ENCODE measurements at places on chromosomes 7 and 10.

- peak; percentile 74 for DNase-seq
Observed at GRCh38 chr10:43846187-43846680, 197.6 kb upstream of the ZNF32 start.

- no peak for DNase-seq
Observed at GRCh38 chr10:129788215-129788614, 175.9 kb downstream of the EBF3 start.

GRCh38 chr7:101901661-101902491 lies 84.5 kb downstream of the CUX1 start:
- DNase-seq = no peak

DNA sequence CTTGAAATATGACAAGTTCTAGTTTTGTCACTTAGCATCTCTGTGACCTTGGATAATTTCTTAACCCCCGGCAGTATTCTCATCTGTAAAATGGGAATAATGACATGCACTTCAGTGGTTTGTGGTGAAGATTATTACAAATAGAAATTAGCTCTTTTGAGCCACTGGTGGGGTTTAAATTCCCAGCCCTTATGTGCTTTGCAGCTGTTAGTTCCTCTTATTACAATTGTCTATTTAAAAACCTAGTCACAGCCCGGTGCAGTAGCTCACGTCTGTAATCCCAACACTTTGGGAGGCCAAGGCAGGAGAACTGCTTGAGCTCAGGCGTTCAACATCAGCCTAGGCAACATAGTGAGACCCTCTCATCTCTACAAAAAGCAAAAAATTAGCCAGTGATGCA lies 30.1 kb downstream of the CAV1 start:
- no peak for DNase-seq

DNA sequence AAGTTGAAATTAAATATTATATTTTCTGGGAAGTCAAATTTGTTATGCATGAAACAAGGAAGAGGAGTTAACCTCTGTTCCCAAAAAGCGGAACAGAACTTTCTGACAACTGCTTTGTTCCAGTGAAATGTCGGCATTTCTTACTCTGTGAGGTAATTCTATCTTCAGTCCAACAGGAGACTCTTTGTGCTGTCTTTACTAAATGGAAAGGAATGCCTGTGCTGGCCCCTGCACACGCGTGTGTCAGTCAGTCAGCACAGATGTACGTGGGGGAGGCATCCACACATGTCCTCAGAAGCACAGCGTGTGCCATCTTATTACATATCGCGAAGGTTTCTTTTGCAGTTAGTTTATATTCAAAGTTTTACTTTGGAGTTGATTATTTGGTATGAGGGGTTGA lies 37.5 kb downstream of the NET1 start:
- no peak for DNase-seq

GRCh38 chr7:43450894-43451293 lies 132.0 kb upstream of the STK17A start:
- no peak for DNase-seq

- no peak for DNase-seq
Observed at GRCh38 chr10:27747096-27747451, 1.5 kb upstream of the MKX start.

DNA sequence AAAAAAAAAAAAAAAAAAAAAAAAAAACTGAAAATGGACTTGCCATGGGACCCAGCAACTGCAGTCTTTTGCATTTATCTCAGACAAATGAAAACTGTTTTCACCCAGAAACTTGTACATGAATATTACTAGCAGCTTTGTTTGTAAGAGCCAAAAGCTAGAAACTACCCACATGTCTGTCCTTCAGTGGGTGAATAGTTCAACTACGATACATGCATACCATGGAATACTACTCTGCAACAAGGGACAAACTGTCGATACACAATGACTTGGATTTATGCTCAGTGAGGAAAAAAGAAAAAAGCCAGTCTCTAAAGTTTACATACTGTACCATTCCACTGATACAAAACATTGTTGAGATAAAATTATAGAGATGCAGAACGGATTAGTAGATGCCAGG lies 195.6 kb downstream of the KIAA1217 start:
- no peak for DNase-seq

- DNase-seq = no peak
Observed at GRCh38 chr7:150994141-150994837, 3.5 kb downstream of the NOS3 start.

- DNase-seq = no peak
Observed at GRCh38 chr7:148515237-148515636, 75.3 kb upstream of the C7orf33 start.

DNA sequence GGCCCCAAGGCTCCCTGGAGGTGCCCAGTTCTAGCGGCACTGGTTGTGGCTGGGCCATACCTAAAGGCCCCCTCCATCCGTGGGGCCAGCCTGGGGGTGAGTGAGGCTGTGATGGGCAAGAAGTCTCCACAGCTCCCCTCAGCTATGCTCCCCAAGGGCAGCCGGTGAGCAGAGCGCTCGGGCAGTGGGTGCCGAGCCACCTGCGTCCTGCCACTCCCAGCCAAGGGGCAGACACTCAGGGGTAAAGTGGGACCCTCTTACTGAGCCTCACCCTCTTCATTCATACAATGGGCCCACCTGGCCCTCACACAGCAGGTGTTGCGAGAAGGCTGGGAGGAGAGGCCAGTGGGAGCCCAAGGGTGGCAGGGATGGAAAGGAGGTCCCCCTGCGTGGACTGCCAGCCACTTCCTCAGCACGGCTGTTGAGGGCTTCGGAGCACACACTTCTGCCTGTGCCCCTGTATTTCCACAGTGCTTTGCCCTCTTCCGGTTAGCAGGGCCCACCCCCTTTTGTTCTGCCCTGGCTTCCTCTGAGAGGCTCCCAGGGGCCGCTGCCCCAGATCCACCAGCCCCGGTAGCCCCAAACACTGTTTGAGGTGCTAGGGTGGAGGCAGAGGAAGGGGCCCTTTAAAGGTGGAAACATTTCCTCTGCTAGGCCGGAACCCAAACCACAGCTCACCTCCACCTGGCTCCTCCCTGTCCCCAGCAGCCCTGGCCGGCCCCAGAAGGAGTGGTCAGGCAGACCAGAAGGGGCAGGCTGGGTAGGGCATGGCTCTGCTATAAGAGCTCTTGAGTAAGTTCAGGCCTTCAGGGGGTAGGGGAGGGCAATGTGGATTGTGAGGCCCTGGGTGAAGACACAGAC lies 16.4 kb upstream of the C10orf105 start:
- peak; percentile 81 for DNase-seq

DNA sequence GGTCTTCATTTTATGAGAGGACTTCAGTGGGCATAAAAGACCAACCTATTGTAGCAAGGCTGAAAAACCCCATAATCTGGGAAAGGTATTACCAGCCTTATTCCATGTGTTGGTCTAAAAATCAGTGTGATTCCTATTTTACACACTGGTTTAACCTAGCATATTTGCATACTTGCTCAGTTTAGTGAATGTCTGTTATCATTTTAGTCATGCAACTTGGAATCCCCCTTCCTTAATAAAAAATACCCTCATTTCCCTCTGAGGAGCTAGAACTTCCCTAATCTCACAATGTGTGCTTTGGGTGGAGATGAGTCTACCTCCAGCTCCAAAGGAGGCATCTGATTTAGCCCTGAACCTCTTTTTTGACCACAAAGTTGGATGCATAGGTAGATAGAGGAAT lies 312.8 kb upstream of the SORCS1 start:
- no peak for DNase-seq

- peak; percentile 97 for DNase-seq
Observed at GRCh38 chr7:100158229-100159098, at the start of gene TRAPPC14. TSS of gene TRAPPC14 (minus strand) at chr7:100158723. CDS start at chr7:100158499, 224 bp downstream.

- DNase-seq = no peak
Observed at GRCh38 chr7:81605493-81605892, 164.4 kb downstream of the HGF start.

DNA sequence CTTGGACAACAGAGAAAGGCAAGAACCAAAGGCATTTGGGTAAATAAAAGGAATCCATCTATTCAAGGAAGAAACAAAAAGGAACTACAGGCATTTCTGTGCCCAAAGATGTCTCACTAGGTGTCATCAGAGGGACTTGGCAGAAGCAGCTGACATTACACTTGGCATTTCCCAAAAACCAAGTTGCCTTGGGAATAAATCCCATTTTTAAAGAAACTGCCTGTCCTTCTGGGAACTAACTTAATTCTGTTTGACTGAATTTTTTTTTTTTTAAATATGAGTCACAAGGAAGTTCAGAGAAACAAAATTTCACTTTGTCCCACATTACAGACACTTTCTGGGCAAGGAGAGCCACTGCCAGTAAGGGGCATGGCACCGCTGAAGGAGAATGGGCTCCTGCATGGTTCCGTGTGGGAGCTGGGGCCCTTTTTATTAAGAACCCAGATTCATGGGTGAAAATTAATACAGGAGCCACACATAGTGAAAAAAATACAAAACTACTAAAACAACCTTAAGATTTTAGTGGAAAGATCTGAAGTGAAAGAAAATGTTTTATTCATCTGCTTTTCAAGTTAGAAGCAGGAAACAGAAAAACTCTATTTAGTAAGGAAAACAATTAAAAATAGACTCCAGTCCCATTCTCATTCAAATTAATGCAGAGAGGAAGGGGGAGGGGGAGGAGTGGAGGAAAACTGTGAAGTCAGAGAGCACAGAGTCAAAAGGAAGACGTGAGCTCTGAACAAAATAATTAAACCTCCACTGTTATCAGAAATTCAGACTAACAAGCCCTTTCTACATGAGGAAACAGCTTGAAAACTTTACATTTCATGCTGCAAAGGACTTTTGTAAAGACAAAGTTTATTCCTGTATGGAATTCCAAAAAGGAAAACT lies 118.4 kb upstream of the PDLIM1 start:
- DNase-seq = no peak

- no peak for DNase-seq
Observed at GRCh38 chr10:73246322-73246645, 771 bp downstream of the DNAJC9 start.

- no peak for DNase-seq
Observed at GRCh38 chr7:87984088-87984487, 50.0 kb downstream of the ADAM22 start.

DNA sequence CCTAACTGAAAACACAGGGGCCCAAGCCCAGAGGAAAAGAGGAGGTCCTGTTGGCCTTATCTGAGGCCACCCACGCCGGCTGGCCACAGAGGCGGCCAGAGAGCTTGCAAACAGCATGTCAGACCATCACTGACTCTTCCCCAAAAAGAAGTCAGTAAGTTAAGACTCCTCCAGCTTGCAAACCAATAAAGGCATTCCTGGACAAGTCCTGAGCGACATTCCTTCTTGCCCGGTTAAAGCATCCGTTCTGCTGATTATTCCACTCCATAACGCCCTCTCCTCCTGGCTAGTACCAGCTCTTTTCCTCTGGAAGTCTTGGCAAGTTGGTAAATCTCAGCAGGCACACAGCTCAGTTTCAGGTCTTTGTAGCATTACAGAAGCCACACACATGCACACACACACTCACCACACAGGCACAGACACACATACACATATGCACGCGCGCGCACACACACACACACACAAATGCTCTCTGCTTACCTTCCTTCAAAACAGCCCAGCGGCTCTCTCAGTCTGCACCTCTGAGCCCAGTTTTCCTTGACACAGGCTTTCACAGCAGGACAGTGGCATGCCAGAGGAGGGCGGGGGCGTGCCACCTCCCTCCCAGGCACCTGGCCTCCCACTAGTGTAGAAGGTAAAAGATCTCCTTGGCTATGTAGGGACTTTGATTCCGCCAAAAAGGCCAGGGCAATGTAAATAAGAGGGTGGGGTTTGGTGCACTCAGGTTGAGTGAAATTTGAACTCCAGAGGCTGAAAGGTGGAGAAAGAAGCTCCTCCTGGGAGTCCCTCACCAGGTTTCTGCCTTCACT lies 201.4 kb downstream of the TNS3 start:
- DNase-seq = no peak

All from activated effector memory CD4-positive, alpha-beta T cell treated with anti-CD3 and anti-CD28 coated beads, Interleukin-2, amount 50 U/mL, for 16 hours (primary cell).